ENCODE measurements at places on chromosomes 1 and 21.
A peak's percentile ranks its signal among the peaks of the same experiment; 100 is the strongest.

- no peak for DNase-seq
These were observed 17.0 kb downstream of the RBP7 start for GRCh38 chr1:10014016-10014415.

- no peak for DNase-seq
These were observed 2.3 kb downstream of the VASH2 start for GRCh38 chr1:212952641-212952976.

GRCh38 chr1:202007805-202008489 lies 2.4 kb upstream of the ELF3 start:
- no peak for DNase-seq

GRCh38 chr1:170078610-170079189 lies 4.2 kb upstream of the KIFAP3 start:
- DNase-seq = no peak

DNA sequence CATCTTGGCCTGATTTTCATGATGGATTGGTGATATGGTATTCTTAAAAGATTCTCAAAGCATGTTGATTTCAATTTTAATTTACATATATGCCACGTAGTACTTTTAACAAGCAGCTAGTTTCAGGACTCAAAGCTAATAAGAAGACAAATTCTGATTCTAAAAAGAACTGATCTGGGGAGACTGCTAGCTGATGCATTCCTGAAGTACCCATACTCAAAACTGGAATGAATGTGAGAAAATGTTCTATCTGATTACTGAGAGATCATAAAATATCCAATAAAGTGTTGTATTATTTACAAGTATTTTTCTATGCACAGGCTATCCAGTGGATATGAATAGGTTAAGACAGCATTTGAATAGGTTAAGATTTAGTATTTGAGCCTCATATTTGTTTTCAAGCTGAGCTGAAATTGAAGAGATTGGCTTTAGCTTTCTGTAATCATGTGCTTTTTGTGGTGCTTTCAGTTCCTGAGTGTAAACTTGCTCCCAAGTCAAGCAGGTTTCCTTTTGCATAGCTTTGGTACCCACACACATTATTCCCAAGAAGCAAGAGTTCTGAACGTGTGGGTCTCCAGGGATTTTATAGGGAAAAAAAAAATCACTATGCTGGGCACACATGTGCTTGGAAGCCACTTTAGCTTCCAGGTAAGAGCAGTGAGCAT lies 114.1 kb downstream of the VPS13D start:
- peak; percentile 2 for DNase-seq

DNA sequence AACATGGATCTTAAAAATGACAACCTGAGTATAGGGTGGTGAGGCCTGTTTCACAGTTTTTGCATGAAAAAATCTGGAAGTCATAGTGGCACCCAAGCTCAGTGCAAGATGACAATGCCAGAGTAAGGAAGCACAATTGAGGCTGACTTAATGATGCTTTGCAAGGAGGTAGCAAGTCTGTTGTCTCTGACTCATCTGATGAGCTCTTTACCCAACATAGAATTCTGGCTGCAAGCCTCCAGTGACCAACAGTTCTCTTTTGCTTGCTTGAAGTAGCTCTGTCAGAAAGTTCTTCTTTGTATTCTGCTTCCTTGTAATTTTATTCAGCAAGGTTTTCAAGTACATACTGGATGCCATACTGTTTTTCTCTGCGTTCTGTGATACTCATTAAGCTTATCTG lies 117.1 kb downstream of the FOXD2 start:
- peak; percentile 22 for DNase-seq

DNA sequence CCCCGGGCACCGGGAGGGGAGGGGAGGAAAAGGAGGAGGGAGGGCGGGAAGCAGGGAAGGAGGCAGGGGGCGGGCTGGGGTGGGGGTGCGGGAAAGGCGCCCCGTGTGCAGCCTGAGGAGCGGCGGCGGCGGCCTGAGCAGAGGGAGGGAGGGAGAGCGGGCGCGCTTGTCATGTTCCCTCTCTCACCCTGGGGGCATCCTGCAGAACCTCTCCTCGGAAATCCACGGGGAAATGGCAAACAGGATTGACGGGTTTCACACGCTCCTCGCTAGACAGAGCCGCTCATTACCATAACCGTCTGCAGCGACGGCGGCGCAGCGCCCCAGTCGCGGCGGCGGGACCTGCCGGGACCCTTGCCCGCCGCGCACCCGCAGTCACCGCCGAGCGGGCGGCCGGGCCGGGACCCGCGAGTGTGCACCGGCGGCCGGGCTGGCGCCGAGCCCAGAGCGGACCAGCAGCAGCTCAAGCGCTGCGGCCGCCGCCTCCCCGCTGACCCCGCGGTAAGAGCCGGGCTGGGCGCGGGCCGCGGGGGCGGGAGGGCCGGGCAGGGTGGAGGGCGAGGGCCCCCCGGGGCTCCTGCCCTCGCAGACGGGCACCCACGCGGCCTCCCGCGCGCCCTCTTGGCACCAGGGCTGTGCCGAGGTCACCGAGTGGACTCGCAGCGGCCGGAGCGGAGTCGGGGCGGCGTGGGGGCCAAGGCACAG lies at the start of gene SERTAD4:
Gene SERTAD4, plus strand, starts transcription at position 286 of the 705 bp plus-strand sequence. CDS start 5,165 bp downstream, outside the sequence.
- DNase-seq = no peak

DNA sequence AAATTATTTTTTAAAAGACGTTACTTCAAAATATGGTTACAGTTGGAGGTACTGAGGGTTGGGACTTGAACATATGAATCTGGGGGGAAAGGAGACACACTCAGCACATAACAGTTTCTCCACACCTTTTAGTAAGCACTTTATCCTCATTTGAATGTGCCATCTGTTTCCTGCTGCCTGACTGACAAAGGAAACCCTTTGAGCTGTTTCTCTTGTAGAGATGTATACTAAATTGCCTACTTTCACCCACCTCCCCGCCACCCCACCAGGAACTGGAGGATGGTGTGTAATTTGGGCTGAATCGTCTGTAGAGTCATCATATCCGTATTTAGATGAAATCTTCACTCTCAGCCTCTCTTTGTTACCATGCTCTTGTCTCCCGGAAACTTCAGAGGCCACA lies 108.1 kb downstream of the KAZN start:
- DNase-seq = no peak

DNA sequence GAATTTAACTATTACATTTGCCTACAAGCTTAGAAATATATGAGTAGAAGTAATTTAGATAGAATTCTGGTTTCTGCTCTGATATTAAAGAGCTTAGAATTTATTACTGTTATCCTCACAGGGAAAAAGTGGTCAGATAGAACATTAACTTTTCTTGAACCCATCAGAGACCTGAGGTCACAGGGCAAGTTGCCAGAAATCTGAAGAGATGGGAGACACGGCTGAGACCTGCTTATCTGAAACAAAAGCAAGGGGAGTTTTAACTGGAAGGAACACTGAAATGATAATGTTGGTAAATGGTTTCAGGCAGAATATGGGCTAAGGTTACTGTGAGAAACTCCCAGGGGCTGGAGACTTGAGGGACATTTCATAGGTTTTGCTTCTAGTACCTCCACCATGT lies 28.0 kb upstream of the USP25 start:
- no peak for DNase-seq

- peak; percentile 66 for DNase-seq
These were observed 118.6 kb upstream of the RAB4A start for GRCh38 chr1:229152311-229152710.

- no peak for DNase-seq
These were observed 1120.2 kb upstream of the TMPRSS15 start for GRCh38 chr21:19523746-19524145.

DNA sequence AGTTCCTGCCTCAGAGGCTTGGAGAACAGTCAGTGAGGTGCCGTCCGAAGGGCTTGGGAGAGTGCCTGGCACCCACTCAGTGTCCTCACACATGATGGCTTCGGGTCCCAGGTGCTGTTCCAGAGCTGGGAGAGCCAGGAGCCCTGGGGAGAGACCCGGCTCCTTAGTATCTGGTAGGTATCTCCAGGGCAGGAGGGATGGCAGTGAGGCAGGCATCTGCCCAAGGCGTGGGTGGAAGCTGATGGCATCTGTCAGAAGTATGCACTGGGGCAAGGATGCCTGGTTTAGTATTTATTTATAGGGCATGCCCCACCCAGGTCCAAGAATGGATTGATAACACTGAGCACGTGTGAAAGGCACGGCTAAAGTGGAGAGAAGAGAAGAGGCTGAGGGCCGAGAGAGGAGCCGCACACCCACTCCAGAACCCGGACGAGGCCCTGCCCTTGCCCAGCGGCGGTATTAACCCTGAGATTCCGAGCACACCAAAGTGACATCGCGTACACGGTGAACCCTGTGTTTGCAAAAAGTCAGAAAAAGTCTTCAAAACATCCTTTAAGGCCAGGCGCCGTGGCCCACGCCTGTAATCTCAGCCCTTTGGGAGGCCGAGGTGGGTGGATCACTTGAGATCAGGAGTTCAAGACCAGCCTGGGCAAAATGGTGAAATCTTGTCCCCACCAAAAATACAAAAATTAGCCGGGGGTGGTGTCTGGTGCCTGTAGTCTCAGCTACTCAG lies 2.4 kb downstream of the TP73 start:
- no peak for DNase-seq

GRCh38 chr21:34997294-34997693 lies 51.8 kb downstream of the RUNX1 start:
- DNase-seq = peak; percentile 33

DNA sequence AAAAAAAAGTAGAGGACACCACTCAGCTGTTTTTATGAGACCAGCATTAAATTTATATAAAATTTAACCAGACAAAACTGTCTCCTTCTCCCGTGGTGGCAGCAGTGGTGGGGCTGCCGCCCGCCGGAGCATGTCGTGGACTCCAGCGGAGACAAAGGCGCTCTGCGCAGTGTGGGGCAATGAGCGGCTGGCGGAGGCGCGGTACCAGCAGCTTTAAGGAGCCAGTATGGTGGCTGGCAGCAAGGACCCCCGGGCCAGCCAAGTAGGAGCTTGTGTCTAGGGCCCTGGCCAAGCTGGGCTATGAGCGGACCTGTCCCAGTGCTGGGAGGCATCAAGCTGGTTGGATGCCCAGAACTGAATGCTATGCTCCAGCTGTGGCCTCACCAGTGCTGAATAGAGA lies 2102.9 kb downstream of the NCAM2 start:
- no peak for DNase-seq

DNA sequence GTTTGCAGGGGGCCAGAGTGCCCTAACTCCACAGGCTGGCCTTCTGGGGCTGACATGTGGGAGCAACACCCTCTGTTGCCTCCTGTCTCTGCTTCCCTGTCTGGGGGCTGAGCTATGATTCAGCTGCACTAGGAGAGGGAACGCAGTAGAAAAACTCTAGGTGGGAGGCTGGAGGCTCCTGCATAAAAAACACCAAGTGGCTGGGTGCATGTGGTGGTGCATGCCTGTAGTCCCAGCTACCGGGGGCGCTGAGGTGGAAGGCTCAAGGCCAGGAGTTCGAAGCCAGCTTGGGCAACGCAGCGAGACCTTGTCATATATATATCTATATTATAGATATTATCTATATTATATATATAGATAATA lies 5.6 kb downstream of the KIF17 start:
- no peak for DNase-seq

GRCh38 chr21:16676391-16676790 lies 836.5 kb upstream of the CXADR start:
- DNase-seq = no peak

DNA sequence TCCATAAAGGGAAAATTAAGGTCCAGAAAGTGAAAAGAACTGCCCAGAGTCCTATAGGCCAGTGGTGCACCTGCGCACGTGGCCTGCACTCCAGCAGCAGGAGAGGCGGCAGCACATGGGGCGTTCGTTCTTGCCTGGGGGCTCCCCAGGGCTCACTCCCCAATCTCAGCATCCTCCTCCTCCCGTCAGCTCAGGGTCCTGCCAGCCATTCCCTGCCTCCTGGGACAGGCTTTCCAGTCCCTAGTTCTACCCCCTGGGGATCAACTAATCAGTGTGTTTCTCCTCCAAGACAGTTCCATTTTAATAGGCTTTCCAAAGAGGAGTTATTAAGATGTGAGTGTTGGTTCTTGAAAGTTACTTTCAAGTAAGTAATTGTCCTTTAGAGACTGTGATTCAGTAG lies 1.2 kb upstream of the A3GALT2 start:
- no peak for DNase-seq

DNA sequence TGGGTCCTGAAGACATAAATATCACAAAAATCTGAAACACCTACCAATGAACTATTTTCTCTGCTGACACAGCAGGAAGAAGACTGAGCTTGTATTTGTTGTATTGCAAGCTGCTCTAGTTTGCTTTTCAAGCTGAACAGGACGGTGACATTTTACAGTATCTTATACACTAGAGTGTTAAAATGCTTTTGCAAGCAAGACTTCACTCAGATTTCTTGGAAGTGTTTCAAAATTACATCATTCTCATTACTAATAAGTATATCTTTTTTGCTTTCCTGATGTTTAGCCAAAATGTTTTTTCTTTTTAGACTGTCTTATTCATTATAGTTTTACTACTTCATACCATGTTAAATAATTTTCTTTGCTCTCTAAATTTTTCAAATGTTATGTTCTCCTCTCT lies 427.1 kb upstream of the CXADR start:
- DNase-seq = no peak

- peak; percentile 34 for DNase-seq
These were observed 58.2 kb downstream of the HSD3B1 start for GRCh38 chr1:119565131-119565772.

DNA sequence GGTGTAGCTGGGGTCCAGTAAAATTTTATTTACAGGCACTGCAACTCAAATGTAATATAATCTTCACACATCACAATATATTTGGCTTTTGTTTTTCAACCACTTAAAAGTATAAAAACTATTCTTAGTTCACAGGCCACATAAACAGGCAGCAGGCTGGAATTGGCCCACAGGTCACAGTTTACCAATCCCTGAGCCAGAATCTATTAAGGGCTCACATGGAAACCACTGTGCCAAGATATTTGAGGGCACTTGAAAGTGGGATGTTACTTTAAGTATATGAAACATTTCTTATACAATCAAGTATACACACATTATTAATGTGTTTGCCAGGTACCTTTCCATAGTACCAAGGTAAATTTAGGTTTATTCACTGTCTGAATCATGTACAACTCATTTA lies 71.9 kb upstream of the PRDX6 start:
- DNase-seq = no peak

DNA sequence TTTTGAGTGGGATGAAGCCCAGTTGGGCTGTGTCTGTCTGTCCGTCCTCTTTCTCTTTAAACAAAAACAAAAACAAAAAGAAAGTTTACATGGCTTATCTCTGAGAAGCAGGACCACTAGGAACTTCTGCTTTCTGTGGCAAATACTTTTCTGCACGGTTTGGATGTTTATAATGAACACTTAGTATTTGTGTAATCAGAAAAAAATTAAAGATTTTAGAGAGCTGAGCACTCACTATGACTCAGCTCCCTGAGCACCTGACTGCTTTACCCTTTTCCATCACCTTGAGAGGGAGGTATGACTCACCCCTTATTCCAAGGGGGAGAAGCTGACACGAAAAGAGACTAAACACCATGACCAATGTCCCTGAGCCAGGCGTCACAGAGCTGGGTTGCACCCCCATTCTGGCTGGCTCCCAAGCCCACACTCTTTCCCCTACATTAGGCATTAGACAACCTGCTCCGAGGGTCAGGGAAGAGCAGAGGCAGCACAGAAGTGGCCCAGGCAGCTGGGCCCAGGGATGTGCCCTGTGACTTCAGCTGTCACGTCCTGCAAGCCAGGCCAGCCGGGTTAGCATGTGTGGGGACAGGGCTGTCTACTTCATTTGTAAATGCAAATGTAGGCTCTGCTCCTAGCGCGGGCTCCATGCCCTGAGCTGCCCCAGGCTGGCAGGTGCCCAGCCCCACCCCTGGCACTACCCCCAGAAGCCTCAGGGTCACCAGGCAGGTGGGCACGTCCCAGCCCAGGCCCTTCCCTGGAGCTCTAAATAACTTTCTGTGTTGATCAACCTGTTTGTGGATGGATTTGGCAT lies 30.4 kb downstream of the RAP1GAP start:
- no peak for DNase-seq

Data from suppressor macrophage (primary cell).